ENCODE measurements at places on chromosomes 12 and 14. TPM values are rescaled to one million over a fixed set of nuclear protein-coding genes. Genes with fewer than 3 reads are reported as not detected.

GRCh38 chr12:120237360-120238171 lies 28.0 kb downstream of the PXN start:
- peak; percentile 60 for DNase-seq

GRCh38 chr12:132414634-132415326 lies 75.2 kb upstream of the FBRSL1 start:
- peak; percentile 42 for DNase-seq

DNA sequence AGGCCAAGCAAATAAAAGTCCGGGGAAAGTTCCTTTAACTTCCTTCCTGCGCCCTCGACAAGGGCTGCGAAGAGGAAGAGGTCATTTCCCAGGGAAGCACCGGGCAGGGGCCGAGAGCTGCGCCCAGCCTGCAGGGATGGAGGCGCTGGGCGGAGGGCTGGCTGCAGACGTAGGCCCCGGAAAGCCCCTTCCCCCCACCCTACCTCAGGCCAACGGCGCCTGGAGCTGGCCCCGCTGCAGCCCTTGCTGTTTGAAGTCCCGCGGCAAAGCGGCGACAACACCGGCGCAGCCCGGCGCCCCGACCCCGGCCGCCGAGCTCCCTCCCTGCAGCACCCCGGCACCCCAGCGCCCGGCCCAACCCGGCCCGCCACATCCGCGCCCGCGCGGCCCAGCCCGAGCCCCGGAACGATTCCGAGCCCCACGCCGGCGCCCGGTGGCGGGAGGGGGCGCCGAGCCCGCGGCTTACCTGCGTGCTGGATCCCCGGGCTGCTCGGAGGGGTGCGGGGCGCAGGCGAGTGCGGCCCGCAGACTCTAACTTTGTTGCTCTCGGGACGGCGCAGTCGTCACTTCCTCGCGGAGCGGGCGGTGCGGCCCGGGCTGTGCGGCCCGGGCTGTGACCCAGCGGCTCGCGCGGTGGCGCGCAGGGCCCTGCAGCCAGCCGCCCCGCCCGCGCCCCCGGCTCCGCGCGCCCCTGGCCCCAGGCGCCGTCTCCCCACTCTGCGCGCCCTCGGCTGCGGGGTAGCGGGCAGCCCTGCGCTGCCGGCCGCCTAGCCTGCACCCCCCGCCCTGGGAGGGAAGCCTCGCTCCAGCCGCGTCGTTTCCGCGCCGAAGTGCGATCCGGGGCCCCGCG lies 64.8 kb upstream of the PTGR2 start:
- DNase-seq: peak; percentile 66

GRCh38 chr14:74221741-74222140 lies 17.5 kb upstream of the VSX2 start:
- DNase-seq: no peak

GRCh38 chr12:112837629-112838197 lies 46.2 kb downstream of the RPH3A start:
- DNase-seq: peak; percentile 16

DNA sequence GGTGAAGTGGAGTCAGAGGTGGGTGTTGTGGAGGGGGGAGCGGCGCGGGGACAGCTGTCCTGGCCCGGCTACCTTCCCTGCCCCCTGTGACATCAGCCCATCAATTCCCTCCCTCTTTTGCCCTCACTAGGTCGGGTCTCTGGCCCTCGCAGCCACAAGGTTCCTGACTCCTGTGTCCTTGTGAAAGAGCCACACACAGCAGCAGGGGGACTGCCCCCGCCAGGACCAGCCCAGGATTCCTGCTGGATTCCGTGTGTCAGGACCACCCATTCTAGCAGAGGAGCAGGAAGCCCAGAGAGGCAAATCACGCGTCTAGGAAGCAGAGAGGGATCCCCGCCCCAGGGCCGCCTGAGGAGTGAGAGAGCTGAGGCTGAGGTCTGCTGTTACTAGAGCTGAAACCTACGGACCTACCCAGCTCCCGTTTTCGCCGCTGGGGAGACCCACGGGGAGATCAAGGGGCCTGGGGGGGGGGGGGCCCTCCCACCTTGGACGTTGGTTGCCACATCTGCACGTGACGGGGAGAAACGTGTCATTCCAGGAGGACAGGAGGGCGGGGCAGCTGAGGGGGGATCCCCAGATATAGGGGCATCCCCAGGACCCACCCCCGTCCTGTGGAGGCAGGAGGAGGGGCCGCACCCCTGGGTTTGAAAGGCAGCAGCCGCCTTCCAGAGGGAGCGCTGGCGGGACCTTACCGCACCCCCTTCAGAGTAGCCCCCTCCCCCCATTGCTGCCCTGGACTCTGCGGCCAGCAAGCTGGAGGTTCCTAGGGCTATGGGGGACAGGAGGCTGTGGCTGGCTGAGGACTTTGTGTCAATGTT lies 12.5 kb upstream of the INF2 start:
- DNase-seq: no peak

DNA sequence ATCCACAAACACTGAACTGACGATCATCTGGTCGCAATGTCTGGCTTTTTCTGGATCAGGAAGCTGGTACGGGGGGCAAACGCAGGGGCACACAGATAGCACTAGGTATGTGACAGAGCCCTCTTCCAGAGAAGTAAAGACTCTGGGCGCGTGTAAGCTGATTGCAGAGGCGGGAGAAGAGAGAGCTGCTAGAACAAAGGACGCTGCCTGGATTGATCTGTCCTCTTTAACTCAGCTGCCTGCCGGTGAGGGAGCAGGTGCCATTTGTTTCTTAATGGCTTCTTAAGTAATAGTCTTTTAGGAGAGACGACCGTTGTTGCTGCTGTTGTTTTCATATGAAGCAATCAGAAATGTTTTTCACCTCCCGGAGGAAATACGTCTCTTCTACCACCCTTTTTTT lies 77.3 kb downstream of the GLT1D1 start:
- DNase-seq: no peak

DNA sequence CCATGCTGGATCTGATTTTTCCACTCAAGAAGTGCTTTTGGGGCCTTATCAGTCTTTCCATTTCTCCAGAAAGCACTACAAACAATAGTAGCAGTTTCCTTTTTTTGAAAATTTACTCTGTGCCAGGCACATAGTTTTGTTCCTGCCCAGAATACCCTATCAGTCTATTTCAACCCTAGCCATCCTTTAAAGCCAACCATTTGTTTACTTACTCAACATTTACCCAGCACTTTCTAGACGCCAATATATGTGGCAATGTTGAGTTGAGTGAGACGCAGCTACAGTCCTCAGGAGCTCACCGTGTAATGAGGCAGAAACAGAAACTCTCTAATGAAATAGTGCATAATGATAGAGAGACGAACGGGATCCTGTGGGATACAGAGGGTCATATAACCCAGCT lies 32.9 kb upstream of the CHST11 start:
- no peak for DNase-seq

DNA sequence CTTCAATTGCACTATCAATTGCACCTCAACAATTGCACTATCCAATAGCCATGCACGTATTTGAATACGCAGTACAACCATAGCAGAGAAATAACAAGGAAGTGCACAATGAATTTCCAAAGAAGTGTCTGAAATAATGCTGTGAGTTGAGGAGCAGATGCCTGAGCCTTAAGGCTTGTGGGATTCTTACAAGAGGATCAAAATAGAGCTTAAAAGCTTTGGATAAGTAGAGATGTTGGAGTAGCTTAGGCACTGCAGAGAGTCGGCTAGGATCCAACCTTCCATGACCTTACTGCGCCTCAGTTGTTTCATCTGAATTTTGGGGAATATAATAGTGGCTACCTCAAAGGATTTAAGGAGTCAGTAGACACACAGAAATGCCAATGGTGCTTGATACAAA lies 196.1 kb upstream of the FLRT2 start:
- no peak for DNase-seq

- no peak for DNase-seq
These were observed 61.1 kb downstream of the PRIMA1 start for GRCh38 chr14:93727039-93727740.

DNA sequence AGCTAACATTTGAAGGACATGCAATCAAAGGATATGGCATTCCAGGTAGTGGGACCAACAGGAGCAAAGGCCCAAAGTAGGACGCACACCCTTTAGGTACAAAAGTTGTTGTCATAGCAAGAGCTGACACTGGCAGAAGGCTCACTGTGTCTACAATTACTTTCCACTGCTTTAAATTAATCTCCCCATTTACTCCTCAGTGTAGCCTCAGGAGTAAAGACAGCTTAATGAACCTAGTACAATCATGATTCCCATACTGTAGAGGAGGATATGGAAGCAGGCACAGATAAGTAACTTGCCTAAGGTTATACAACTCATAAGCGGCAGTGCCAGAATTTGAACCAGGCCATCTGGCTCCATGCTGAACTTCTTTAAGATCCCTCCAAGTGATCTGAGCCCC lies 212.9 kb upstream of the SFSWAP start:
- no peak for DNase-seq

The PROX2 gene
- not detected for total RNA-seq

The KRT6C gene
- not detected for total RNA-seq

The THTPA gene
- total RNA-seq: 7.3 TPM

The REP15 gene
- total RNA-seq: 5.4 TPM

The RNF212B gene
- total RNA-seq: not detected
